Stimulated activated CD4-positive, alpha-beta T cell treated with anti-CD3 and anti-CD28 coated beads, Interleukin-1b, Interleukin-23, amount 100 ng/mL, for 48 hours (primary cell): ENCODE measurements at places on chromosomes 3 and 15.

- DNase-seq: no peak
Measured at GRCh38 chr3:81911221-81911620, 149.8 kb upstream of the GBE1 start.

DNA sequence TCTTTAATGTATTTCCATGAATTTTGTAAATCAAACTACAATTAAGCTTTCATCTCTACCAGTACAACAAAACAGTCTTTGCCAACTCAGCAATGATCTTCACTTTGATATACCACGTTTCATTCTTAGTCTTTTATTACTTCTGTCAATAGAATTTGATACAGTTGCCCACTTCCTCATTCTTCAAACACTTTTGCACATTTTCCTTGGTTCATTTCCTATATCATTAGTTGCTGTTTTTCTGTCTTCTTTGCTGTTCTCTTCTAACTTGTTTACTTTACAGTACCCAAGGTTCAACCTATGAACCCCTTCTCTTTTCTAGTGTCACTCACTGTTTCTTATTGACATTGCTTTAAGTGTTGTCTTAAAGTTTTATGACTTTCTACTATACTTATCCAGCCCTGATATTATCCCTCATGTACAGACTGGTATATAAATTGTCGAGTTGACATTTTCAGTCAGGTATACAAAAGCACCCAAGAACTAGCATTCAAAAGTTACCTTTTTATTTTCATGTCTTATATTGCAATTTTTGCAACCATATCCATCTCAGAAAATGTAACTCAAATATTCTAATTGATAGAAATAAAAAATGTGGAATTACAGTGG is 903.1 kb downstream of the NSUN3 start:
- DNase-seq: no peak

DNA sequence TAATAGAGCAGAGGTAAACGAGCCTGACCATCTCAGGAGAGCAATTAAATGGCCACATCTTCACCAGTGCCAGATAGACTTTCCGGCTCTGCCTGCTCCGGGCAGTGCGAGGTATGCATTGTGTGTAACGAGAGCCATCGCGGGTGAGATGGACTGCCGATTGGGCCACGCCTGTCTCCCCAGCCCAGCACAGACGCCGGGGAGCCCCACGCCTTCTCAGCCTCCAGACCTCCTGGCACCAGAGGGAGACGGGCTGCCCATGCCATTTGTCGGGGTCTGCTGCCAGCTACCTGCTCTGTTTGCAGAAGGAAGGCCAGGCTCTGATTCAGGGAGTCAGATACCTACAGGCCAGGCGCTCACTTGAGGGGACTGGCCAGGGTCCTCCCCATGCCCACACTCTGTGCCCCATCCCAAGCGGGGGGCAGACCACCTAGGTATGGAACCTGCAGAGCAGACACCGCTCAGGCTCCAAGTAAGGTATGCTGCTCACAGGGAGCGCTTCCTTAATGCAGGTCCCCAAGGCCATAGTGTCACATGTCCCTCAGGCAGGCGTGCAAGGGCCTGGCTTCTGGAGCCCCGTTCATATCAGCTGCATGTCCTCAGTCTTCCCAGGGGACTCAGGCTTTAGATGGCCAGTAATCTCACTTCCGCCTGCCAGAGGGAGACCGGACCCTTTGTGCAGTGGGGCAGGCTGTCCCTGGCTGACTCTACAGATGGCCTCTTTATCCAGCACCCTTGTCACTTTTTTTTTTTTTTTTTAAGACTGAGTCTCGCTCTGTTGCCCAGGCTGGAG is 62.2 kb downstream of the DNAJB8 start:
- DNase-seq: no peak

GRCh38 chr3:45165497-45166283 is 19.5 kb upstream of the CDCP1 start:
- no peak for DNase-seq

DNA sequence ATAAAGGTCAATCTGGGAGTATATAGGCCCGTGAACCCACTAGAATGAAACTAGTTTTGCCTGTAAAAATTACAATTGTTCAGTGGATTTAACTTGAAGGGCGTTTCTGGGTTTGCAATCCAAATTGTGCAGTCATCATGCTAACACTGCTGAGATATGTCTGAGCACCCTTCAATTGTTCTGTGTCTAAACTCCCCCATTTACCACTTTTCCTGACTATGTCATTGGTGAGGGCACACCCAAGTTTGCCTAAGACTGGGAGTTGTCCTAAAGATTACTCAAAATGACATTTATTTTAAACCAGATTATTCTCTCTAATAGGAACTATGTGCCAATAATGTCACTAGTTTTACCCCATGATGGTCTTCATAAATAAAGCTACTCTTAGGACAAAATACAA is 54.6 kb downstream of the EMC4 start:
- DNase-seq: no peak

DNA sequence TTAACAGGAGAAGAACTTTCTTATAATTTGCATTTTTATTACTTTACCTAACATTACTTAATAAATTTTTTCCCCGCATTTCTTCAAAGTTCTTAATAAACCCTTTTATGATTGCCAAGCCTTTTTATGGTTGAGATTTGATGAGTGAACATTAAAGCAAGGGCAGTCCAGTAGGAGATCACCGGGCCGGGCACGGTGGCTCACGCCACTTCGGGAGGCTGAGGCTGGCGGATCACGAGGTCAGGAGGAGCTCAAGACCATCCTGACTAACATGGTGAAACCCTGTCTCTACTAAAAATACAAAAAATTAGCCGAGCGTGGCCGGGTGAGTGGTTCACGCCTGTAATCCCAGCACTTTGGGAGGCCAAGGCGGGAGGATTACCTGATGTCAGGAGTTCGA is 61.4 kb upstream of the TRA2B start:
- DNase-seq: no peak
